DMS79 (cell line): ENCODE measurements at places on chromosomes 2 and 18.
A peak's percentile ranks its signal among the peaks of the same experiment; 100 is the strongest.

- DNase-seq: peak; percentile 48
Observed at GRCh38 chr2:113198790-113199612, 25.2 kb downstream of the PSD4 start.

DNA sequence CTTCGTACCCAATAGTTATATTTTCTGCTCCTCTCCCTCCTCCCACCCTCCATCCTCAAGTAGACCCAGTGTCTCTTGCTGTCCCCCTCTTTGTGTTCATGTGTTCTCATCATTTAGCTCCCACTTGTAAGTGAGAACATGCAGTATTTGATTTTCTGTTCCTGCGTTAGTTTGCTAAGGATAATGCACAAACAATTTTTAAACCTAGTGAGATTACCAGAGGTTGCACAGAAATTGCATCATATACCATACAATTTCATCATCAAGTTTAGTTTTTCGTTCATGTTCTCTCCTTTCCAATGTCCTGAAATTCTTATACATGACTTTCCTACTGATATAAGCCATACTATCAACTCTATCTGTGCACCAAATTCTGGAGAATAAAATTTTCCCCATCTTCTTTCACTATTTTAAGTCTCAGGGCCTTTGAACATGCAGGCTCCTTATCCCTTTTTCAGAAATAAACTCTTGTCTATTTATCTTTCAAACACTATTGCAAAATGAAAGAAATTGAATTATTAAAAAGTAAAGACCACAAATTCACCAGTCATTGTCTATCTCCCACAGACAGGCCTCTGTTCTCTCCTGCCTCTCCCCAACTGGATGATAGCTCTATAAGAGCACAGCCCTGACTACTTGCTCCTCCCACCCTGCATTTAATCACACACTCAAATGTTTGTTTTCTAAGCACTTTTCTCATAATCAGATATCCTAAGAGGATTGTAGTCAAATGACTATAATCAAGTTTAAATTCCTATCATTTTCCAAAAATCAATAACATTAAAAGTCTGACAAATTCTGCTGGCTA lies 27.2 kb upstream of the B4GALT6 start:
- DNase-seq: no peak

DNA sequence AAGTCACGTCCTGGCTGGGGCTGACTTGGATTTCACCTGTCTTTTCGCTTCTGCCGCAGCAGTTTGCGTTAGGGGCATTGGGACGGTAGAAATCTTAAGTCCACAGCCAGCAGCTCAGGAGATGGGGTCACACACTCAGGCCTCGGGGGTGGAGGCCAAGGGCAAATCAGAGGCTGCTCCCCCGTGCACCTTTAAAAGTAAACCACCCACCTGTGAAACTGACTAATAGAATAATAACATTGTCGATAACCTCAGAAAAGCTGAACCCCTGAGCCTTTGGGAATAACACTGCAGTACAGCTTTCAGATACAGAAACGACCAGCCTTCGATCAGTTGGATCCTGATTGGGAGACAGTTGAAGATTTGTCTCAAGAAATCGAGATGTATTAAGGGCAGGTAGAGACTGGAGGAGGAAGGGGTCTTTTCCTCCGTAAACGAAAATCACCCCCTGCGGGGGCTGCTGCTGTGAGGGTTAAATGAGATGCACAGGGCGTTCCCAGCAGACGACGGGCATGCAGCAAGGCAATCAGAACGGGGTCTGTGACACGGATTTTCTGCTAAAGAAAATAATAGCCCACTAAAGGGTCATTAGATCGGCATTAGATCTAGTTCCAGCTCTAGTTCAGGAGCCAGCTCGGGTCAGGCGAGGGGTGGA lies 16.4 kb upstream of the NFATC1 start:
- no peak for DNase-seq

- DNase-seq: no peak
Observed at GRCh38 chr2:213723041-213723560, 438.8 kb downstream of the SPAG16 start.

- DNase-seq: no peak
Observed at GRCh38 chr2:237278568-237278967, 135.4 kb downstream of the COL6A3 start.

DNA sequence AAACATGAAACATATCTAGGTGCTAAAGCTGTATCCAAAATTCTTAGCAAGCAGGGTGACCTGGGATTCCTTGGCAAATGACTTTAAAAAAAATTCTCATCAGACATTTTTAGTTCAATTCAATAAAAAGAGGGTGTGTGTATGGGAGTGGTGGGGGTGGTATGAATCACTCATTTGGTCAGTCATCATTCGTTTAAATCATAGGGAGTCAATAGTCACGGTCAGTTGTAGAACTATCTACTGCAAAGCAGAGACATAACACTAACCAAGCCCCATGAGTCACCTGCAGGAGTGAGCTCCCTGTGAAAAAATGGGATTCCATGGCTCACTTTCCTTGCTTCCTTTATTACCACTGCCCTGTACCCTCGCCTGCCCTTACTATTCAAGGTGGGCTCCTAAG lies 380.6 kb upstream of the TCF4 start:
- DNase-seq: no peak

DNA sequence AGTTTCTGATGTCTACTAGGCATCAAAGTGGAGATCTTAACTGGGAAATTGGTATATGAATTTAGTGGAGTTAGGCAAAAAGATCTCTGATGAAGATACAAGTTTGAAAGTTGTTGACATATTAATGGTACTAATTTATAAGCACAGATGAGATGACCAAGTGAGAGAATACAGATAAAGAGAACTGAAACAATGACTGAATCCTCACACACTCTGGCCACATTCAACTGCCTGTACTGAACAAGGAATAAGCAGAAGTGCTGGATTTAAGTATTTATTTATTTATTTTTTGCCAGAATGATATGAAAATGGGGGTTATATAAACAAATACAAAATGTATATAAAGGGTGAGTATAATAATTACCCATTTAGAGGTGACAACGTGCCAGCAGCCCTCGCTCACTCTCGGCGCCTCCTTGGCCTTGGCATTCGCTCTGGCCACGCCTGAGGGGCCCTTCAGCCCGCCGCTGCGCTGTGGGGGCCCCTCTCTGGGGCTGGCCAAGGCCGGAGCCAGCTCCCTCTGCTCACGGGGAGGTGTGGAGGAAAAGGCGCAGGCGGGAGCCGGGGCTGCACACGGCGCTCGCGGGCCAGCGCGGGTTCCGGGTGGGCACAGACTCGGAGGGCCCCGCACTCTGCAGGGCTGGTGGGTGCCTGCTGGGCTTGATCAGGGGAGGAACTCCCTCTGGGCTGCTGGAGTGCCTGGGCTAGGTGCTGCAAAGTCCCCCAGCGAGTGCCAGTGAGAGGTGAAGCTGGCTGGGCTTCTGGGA lies 1363.9 kb upstream of the CRIM1 start:
- DNase-seq: no peak

GRCh38 chr2:56347881-56348280 lies 164.1 kb downstream of the CCDC85A start:
- DNase-seq: no peak

- peak; percentile 26 for DNase-seq
Observed at GRCh38 chr2:2326068-2327040, 4.7 kb downstream of the MYT1L start.

GRCh38 chr18:31643003-31643402 lies 41.4 kb downstream of the B4GALT6 start:
- no peak for DNase-seq

- no peak for DNase-seq
Observed at GRCh38 chr2:226137201-226137811, 662.3 kb downstream of the IRS1 start.

- DNase-seq: no peak
Observed at GRCh38 chr2:6934758-6935651, 17.8 kb downstream of the RNF144A start.

- no peak for DNase-seq
Observed at GRCh38 chr2:69997015-69997830, 35.8 kb upstream of the ASPRV1 start.

- DNase-seq: no peak
Observed at GRCh38 chr2:1818811-1819210, 74.5 kb upstream of the PXDN start.

- no peak for DNase-seq
Observed at GRCh38 chr2:134453476-134453875, 199.6 kb downstream of the MGAT5 start.

- no peak for DNase-seq
Observed at GRCh38 chr2:3341336-3341735, 36.3 kb downstream of the EIPR1 start.

- DNase-seq: no peak
Observed at GRCh38 chr2:221911321-221911720, 339.2 kb upstream of the EPHA4 start.

- no peak for DNase-seq
Observed at GRCh38 chr2:26521054-26521912, 43.4 kb upstream of the OTOF start.
